ENCODE measurements at places on chromosomes 5 and 9.

GRCh38 chr5:137888466-137888862, 793 bp upstream of the PKD2L2 start:
- no peak for DNase-seq

DNA sequence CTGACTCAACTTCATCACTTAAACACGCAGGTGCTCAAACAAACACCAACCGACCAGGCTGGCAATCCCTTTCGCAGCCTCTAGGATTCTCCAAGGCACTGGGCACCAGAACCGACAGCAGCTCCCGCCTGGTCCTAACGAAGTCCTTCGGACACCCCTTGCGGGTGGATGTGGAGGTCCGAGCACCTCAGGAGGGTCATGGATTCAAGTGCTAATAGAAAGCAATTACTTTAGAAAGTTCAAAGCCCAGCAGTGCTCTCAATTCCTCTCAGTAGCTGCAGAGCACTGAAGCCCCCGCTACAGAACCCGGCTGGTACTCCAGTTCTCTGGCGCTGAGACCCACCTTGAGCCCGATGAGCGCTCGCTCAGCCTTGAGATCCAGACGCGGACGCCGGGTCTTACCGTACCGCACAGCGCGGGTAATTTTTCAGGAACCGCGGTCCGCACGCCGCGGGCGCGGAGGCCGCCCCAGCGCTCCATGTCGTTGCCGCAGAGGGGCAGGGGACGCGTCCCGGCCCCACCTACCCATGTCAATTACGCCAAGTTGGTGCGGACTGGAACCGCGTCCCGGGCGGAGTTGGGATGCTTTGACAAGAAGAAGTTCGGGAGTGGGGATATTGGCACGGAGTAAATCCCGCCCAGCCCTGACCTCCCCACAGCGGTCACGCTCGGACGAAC, 638 bp downstream of the MARCHF3 start:
- DNase-seq: no peak

DNA sequence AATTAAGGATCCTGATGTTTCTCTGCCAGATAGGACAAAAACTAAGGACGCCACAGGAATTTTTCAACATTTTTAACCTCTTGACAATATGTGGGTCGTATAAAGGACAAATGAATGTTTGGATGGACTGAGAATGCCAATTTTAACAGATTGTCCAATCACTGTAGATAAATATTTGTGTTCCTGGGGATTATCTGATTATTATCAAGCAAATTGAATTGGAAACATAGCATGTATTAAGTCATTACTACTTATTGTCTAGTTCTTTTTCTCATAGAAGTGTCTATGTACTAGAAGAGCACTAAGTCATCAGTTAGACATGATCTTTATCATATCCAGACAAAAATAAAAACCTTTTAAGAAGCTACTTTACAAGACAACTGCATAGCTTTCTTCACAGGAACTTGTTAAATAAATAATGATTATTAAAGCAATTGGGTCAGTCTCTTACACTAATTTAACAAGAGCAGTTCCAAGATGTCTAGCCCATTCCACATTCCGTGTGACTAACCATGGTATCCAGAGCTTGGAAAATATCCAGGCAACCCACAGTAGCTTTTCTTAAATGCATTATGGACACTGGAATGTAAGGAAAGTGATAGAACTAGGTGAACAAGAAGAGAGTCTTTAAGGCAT, 127.5 kb upstream of the CDKN2B start:
- DNase-seq: no peak

- peak; percentile 28 for DNase-seq
These were observed 360.6 kb downstream of the ARRDC3 start for GRCh38 chr5:91022518-91022917.

DNA sequence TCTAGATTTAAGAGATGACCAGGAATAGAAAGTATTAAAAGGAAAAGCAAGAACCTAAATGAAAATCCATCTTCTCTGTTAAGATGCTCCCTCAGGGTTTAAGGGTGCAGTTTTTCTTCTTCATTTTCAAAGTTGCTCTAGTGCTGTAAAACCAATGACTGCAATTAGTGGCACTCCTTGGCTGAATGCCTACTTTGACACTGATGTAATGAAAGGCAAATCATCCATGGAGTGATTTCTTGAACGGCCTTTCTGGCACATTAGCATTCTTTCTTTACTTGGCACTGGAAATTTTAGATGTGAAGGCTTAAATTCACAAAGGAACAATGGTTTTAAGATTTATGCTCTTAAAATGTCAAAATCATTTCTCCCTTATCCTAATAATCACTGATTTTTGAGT, 19.3 kb upstream of the ISCA1 start:
- no peak for DNase-seq

DNA sequence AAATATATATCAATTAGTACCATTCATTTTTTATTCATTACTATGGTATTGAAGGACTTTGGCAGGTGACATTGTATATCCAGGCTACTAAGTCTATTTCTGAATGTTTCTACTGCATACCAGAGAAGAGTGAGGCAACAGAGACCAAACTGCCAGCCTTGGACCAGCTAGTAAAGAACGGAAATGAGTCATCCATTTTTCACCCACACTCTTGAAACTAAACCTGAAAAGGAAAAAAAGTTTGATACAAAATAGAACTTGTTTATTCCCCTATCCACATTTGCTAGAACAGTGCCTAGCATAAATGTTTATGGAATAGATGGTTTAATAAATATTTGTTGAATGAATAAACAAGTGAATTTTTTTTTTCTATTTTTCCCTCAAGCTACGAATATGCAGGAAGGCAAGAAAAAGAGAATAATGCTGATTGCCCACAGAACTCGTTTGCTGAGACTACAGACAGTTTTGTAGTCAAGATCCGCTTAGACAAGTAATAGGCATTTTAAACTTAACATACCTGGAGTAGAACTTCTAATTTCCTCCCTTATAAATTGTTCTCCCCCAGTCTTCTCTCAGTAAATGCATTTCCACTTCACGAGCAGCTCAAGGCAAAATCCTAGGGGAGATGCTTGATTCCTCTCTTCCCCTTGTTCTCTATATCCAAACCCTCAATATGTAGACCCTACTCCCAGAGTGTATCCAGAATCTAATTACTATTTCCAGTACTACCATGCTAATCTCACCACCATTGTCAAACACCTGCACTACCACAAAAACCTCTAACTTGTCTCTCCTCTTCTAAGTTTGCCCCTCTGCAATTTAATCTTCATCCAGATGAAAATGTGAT, 146.2 kb upstream of the RASA1 start:
- no peak for DNase-seq

GRCh38 chr9:128940271-128940921, 7.0 kb downstream of the DOLK start:
- DNase-seq: no peak

DNA sequence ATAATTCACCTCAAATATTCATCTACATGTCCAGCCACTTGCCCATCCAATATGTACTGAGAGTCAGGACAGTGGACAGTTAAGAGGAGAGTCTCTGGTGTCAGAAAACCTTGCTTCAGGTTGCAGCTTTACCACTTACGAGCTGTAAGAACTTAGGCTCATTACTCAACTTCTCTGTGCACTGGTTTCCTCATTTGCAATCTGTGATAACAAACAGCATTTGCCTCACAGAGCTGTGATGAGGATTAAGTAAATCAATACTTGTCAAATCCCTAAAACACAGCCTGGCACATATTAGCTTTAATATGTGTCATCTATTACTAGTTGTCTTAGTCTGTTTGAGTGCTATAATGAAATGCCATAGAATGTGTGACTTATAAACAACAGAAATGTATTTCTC, 8.6 kb downstream of the GOLGA1 start:
- no peak for DNase-seq

GRCh38 chr5:17005107-17005828, 69.2 kb upstream of the MYO10 start:
- DNase-seq: no peak

- DNase-seq: no peak
These were observed 123.5 kb downstream of the SMARCA2 start for GRCh38 chr9:2138646-2139045.

DNA sequence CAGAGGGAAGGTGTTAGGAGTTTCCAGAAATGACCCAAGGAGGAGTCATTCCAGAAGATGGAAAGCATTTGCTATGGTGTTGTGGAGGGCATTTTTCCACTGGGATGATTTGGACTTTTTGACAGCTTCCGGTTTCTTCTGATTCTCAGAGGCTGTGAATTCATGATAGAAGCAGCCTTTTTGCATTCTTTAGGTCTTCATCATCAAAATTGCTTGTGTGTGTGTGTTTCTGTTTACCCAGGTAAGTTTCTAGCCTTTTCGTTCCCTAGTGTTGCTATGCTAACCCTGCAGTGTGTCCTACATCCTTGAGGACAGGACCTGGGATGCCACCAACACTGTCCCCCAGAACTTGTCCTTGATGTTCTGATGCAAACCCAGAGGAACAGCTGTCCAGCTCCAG, 19.6 kb downstream of the IRX1 start:
- no peak for DNase-seq

- no peak for DNase-seq
These were observed 1.9 kb downstream of the GNAQ start for GRCh38 chr9:78029551-78030295.

- DNase-seq: no peak
These were observed 13.2 kb upstream of the CEL start for GRCh38 chr9:133048595-133048994.

- DNase-seq: no peak
These were observed 123.7 kb downstream of the EBF1 start for GRCh38 chr5:158976035-158976434.

- DNase-seq: no peak
These were observed 103.8 kb downstream of the MAP1B start for GRCh38 chr5:72210888-72211678.

DNA sequence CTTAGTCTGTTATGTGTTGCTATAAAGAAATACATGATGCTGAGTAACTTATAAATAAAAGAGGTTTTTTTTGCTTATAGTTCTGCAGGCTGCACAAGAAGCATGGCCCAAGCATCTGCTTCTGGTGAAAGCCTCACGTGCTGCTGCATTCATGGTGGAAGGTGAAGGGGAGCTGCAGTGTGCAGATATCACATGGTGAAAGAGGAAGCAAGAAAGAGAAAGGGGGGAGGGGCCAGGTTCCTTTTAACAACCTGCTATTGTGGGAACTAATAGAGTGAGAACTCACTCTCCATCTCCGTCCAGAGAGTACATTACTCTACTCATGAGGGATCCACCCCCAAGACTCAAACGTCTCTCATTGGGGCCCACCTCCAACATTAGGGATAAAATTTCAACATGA, 12.5 kb upstream of the PARP8 start:
- no peak for DNase-seq

DNA sequence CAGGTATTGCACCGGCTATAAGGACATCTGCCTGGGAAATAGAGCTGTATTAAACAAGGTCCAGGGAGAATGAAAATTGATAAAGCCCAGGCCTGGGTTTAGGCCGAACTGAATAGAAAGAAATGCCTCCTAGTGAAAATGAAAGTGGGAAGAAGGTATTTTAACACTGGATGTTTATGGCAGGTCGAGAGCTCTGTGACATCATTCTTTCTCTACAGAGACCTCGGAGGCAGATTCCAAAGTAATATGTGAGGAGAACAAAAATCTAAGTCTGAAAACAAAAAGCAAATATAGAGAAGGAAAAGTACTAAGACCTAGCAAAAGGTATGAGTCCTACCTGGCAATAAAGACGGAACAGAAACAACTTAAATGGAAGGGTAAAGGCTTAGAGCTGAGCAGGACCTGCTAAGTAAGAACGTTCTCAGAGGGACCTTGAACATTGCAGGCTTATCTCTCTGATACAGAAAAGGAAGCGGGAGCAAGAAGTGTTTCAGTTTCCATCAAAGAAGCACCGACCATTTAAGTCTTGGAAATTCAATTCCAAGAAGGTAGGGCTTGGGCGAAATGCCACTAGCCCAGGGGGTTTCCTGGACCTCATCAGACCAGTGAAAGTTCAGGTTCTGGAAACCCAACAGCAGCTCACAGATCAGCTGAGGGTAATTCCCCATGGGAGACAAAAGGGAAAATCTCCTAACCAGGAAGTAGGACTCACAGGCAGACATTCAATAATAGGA, 80.0 kb downstream of the SUSD1 start:
- DNase-seq: no peak

DNA sequence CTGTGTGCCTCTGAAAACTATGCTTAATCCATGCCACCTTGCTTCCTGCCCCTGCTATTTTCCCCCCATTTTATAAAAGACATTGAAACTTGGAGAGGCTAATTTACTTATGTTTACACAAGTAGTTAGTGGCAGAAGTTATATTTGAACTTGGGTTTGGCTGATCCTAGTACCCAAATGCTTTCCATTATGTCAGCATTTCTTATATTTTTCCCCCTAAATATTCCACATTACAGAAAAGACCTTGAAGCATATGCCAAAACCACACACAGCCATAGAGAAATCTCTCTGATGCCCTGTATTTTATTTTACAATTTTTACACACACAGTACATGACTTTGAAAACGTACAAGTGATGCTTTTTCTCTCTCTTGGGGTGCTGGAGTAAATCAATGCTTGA, 11.2 kb downstream of the C1QTNF2 start:
- no peak for DNase-seq

GRCh38 chr9:22102146-22103053, 93.3 kb upstream of the CDKN2B start:
- DNase-seq: no peak

GRCh38 chr5:20604992-20605391, 617.0 kb upstream of the CDH18 start:
- no peak for DNase-seq

DNA sequence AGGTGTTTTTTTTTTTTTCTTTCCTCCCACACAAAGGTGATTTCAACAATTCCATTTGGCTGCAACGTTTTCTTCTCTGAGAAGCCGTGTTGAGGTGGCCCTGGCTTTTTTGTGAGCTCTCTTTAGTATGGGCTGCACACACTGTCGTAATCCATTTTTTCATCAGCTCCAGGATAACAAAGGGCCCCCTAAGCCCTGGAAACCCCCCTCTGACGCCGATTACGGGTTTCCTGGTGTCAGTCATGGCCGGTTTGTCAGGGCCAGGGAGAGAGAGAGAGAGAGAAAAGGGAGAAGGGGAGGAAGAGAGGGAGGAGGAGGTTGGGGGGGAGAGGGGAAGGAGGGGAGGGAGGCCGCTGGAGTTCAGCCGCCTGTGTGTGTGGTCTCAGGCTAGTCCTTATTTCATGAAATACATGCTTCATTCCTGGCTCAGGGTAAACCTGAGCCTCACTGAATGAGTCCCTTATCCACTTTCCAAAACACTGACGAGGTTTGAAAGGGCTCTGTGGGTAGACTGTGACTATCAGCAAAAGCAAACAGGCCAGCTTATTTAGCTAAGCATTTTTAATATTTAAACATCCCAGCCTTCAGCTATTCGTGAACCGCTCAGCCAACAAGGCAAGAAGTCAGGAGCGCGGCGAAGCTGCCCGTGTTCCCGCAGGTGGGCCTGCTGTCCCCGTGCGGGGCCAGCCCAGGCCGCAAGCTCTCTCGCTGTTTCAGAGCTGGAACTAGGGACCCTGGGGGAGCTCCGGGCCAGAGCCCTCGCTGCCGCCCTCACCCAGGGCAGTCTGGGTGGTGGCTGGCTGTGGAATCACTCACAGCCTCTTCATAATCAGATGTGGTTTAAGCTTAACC, 172.8 kb downstream of the ERCC6L2 start:
- DNase-seq: no peak

DNA sequence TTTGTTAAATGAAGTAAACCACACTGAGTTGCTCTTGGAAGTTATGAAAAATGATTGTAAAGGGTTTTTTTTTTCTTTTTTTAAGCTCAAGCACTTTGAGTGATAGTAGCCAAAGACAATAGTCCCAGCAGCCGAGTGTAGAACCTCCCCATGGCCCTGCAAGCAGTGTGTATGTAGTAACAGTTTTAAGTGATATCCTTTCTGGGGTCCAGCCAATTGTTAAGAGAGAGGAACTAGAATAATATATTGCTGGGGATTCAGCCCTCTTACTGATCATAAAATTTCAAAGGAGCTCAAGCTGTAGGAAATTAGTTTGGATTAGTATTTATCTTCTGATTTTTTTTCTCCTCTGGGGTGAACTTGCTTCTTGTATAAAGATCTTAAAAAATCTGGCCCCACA, 43.2 kb downstream of the NPR3 start:
- DNase-seq: no peak
